ENCODE measurements at places on chromosomes 4 and X.

DNA sequence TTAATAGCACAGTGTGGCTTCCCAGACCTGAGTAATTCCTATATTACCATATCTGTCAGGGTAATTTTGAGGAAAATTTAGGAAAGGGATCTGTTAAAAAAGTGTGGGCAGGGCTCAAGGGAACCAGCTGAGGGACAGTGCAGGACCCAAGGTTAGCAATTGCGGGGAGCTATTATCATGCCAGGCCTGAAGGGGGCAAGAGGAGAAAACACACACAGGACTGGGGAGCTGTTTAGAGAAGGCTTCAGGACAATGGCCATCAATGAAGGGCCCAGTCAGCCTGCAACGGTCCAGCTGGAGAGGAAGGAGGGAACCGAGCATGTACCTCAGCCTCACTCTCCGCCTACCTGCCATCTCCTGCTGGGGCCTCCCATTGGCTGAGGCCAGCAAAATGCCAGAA is 19.0 kb upstream of the NHS start:
- DNase-seq: no peak

DNA sequence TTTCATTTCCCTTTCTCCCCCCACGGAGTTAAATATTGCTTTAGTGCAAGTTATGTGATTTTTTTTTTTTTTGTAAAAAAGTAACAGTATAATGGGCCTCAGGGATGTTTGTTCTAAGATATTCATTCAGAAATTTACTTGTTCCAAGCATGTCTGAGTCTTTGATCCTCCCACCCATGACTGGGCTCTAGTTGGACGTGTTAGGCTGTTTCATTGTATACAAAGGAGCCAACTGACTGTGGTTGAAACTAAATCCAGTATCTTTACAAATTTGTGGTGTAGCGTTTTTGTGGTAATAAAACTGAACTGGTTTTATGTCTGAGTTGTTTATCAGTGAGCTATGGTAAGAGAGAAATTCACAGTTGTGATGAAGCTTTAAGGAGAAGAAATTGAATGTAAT is 74.1 kb downstream of the DOCK11 start:
- DNase-seq: no peak

GRCh38 chr4:8856835-8857621 is 14.6 kb downstream of the HMX1 start:
- DNase-seq: no peak

DNA sequence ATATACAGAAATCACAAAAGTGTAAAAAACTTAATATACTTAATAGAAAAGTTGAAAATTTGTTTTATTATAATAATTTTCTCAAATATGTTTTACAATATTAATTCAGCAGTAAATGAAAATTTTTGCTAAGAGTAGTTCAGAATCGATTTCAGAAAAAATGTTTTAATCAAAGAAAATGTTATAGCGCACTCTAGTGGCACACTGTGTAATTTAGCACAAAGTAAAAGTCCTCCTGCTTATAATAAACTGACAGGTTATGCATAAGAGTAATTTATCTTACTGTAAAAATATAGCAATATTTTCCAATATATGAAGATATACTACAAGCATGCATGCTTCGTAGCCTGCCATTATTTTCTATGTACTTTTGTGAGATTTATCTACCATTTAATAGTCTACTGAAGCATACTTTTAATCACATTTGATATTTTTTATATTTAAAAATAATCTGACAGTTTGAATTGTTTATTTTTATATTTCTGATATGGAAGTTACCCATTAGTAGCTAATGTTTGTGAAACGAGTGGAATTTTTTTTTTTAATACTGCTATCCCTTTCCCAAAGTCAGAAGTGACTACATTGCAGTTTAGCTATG is 217.9 kb upstream of the KLHL4 start:
- DNase-seq: no peak

DNA sequence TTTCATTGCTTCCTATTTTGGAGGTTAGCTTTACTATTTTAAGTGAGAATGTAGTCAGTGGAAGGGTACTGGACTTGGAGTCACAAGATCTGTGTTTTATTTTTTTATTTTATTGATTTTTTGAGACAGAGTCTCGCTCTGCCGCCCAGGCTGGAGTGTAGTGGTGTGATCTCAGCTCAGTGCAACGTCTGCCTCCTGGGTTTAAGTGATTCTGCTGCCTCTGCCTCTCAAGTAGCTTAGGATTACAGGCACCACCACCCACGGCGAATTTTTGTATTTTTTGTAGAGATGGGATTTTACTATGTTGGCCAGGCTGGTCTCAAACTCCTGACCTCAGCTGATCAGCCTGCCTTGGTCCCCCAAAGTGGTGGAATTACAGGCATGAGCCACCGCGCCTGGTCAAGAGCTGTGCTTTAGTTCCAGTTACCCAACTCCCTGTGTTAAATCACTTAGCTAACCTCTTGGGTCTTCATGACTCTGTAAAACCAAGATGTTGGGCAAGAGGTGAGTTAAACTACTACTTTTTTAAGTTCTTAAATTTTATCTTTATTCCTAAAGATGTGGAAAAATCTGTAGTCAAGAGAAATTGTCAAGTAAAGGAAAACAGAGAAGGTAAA is 11.2 kb downstream of the USP9X start:
- DNase-seq: no peak

DNA sequence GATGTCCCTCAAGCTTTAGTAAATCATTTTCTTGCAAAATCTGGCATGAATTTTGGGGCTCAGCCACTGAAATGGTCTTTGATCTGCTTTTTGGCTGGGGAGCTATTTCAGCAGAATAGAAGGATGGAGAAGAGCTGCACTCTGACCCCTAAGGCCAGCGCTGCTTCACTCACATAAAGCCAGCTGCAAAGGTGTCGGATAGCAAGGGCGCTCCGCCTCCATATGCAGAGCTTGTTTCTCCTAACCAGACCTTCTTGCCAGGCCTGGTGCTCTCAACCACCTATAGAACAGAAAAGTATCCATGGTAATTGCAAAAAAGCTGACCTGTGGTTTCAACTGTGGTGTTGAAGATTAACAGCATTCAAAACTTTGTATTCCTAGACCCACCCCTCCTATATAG is 24.1 kb upstream of the COQ2 start:
- DNase-seq: no peak

GRCh38 chr4:110633358-110634341 is 10.8 kb upstream of the PITX2 start:
- no peak for DNase-seq

GRCh38 chrX:14354521-14354920 is 174.8 kb upstream of the GLRA2 start:
- no peak for DNase-seq

DNA sequence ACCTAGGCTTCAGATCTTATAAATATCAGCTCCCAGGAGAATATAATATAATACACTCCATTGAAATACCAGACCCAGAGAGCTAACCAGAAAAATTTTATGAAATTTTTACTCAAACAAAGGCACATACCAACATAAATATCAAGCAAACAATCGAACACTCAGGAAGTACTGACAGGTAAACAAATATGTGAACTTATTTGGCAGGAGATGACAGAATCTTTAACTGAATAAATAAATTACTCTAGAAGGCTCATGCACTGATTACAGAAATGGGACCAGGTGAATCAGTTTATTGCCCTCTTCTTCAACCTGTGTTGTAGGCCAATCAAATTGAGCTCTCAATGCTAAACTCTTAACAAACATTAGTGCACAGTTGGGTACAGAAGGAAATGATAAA is 225.2 kb upstream of the PABPC4L start:
- DNase-seq: no peak

- no peak for DNase-seq
These were observed 58.2 kb upstream of the FAM9C start for GRCh38 chrX:13102636-13103035.

DNA sequence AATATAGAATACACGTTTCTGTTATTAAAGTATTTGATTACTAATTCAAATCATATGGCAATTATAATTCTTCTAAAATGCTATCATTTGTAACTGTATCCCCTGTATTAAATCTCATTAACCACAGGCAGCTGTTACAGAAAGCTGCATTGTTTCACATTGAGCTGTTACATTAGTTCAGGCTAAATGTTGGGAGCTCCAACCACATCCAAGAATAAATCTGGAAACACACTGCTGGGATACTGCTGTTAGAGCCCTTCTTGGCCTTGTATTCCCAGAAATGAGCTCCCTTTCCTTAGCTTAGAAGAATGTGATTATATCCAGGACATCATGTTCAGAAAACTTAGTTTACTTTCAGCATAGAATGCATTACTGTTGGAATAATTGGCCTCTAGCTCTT is 48.2 kb downstream of the GUCY1B1 start:
- DNase-seq: no peak

DNA sequence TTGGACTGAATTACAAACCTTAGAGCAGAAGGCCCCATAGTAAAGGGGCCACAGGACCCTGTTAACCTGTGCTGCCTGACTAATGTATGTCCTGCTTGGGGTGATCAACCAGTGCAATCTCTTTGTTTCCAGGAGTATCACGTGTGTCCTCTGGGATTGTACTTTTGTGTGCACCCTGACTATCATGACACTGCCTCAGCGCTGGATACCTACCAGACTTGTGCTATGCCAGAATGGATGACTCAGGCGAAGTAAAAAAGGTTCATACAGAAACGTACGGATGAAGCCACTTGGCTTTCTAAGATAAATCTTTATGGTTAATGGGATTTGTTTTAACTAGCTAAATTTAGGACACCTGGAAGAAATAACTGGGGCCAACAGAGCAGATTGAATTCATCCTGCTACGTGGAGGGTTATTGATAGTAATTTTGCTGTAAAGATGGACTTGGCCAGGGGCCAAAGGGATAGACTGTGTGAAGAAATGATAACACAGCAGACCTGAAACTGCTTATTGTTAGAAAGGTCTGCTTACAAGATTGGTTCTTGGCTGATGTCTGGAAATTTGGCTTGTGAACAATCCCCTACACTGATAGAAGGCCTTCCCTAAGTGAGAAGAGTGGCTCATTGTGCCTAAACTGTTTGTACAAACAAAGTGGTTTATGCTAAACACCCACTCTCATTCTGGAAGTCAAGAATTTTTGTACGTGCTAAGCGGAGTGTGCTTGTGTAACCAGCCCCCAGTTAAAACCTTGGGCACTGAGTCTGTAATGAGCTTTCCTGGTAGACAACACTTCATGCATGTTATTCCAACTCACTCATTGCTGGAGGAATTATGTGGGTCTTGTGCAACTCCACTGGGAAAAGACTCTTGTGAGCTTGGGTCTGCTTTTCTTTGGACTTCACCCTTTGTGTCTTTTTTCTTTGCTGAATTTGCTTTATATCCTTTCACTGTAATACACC is 750.5 kb upstream of the HTR2C start:
- DNase-seq: no peak

- DNase-seq: no peak
These were observed 25.0 kb downstream of the MFAP3L start for GRCh38 chr4:170001011-170001744.

GRCh38 chr4:133943081-133943480 is 258.5 kb downstream of the PABPC4L start:
- DNase-seq: no peak

Measured in right forelimb (tissue), 1 donor.